SW 1271 (cell line): ENCODE measurements at places on chromosomes 7 and 10.

- DNase-seq: no peak
Measured at GRCh38 chr7:147432079-147432478, 1158.5 kb upstream of the C7orf33 start.

DNA sequence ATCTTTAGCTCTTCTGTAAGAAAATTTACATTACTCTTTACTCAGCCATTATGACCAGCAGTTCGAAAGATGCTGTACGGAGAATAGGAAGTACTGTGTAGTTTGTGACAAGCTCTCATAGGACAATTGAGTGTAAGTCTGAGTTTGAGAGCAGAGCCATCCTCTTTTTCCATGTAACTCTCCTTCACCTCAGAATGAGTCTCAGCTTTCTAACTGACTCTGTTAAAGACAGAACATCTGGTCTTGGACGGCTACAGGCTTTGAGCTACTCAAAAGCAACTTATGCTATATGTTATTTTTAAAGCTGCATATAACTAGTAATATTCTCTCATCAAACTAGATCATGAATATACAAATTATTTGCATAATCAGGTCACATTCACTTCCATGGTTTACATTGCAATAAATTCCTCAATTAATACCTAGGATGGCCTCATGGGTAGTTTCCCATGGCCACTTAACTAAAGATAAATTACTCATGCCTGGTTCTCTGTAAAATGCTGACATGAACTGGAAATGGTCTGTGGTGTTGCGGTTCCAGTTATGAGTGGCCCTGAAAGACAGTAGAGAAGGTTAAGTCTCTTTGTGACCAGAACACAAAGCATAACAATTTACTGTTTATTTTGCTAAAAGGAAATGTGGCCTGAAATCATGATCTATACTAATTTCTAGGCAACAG is 358.7 kb downstream of the PHF14 start:
- no peak for DNase-seq

DNA sequence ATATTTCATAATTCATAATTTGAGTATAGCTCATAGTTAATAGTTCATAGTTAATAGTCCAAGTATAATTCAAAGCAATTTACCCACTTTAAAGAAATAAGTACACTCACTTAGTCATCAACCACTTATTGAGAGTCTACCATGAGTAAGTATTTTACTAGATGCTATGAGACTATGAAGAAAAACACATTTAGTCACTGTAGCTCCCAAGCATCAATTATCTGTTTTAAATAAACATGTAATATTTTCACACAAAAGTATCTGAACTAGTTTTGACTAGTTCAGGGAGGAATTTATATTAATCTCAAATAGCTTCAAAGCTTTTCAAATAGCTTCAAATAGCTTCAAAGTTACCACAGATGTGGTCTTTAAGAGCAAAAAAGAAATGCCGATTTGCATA is 119.2 kb downstream of the ANK3 start:
- no peak for DNase-seq

- DNase-seq: no peak
Measured at GRCh38 chr10:69332278-69333010, 54.1 kb downstream of the HK1 start.

DNA sequence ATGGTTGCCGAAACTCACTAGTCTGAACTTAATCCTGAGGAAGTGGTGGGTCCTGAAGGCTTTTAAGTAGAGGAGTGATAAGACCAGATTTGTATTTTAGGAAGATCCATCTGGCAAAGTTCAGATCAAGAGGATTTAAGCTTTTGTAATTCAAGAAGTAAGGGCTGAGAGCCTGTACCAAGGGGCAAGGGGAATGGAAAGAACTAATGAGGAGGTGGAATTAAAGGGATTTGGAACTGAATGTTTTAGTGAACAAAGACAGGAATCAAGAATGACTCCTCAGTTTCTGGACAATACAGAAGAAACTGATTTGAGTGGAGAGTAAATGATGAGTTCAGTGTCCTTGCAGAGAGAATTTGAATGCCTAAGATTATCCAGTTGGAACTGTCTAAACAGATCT is 249.0 kb downstream of the C7orf25 start:
- DNase-seq: no peak

GRCh38 chr7:44368455-44368854 is 43.1 kb upstream of the CAMK2B start:
- no peak for DNase-seq

- no peak for DNase-seq
Measured at GRCh38 chr7:96686305-96686704, 23.3 kb downstream of the SEM1 start.

DNA sequence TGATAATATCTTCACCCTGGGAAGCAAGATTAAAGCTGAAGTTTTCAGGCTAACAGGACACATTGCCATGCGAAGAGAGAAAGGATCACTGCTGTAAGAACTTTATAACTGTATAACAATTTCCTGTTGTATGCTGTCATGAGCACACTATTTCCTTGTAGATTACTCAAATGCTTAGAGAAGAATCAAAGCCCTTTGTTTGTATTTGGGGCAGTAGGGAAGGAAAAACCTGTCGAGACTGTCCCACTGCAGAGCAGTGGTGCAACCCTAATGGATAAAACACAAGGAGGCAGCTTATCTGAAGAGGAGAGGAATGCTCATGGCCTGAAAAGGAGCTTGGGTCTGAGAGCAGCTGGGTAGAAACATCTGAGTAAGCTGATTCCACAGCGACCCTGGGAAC is 327.7 kb upstream of the NPSR1 start:
- DNase-seq: no peak

DNA sequence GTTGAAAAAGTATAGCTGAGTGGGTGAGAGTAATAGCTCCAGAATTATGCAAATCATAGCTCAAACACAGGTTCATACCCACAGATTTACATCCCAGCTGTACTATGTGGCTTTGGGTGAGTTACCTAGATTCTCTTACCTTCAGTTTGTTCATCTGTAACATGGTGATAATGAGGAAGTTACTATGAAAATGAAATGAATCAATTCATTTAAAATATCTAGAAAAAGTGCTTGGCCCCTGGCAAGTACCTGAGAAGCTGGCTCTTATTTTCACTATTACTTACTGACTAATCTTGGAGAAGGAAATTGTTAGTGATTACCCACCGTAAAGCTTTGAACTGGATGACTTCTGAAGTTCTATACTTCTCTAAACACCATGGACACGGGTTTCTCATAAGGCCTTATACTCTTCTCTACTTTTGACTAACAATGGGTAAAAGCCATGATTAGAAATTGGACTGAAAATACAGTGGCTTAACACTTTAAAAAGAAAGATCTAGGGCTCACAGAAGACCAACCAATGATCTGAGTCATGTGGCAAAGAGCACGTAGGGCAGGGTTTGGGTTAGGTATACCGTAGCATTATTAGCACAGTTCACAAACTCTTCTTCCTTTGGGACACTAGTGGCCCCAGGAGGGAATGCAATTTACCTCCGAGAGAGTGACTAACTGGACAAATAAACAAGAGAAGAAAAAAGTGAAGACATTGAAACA is 149.2 kb downstream of the PLPP4 start:
- no peak for DNase-seq

GRCh38 chr10:98217801-98218200 is 50.2 kb downstream of the LOXL4 start:
- DNase-seq: no peak

DNA sequence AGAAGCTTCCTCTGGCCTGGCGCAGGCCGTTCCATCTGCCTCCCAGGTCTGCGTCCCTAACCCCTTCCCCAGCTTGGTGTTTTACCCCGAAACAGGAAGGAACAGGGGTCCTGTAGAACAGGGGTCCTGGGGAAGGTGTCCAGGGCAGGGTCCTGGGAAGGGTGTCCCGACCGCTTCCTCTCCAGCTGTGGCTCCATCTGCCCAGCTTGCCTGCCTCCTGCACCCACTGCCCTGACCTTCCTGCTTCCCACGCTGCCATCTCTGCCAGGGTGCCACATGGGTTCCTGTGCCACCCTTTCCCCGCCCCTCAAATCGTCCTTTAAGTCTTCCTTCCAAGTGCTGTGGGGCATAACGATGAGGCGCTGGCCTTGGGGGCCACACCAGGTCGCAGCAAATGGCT is 32.4 kb downstream of the WDR86 start:
- DNase-seq: no peak

DNA sequence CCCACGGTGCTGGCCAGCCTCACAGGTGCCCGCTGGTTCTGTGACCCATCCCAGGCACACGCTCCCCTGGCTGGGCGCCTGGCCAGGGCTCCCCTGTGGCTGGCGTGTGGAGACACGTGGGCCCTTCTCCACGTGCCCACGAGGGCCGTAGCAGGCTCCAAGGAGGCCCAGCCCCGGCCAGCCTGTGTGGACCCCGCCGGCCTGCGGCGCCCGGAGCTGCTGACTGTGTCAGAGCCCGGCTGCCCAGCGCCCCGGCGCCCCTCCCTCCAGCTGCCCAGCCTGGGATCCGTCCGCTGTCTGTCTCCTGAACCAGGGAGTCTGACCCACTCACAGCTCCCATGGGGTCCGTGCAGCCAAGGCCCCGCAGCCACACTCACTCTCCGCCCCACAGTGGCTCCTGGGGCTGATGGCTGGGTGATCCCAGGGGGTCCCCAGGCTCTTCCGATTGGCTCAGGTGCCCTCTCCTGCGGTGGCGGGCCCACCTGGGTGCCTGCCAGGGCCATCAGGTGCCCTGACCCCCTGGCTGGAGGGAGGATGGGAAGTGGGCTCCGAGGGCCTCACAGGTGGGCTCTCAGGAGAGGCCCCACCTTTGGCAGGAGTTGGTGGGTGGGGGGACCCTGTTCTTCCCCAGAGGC is 9.6 kb downstream of the TMEM184A start:
- DNase-seq: no peak

GRCh38 chr7:148753224-148753623 is 54.5 kb downstream of the CUL1 start:
- DNase-seq: no peak

GRCh38 chr10:100735087-100735336 is 10.4 kb upstream of the PAX2 start:
- DNase-seq: no peak

- DNase-seq: no peak
Measured at GRCh38 chr10:120429395-120429794, 27.6 kb upstream of the PLPP4 start.

GRCh38 chr10:121428867-121429266 is 169.4 kb downstream of the FGFR2 start:
- no peak for DNase-seq
